ENCODE measurements at places on chromosomes 7 and 10.

DNA sequence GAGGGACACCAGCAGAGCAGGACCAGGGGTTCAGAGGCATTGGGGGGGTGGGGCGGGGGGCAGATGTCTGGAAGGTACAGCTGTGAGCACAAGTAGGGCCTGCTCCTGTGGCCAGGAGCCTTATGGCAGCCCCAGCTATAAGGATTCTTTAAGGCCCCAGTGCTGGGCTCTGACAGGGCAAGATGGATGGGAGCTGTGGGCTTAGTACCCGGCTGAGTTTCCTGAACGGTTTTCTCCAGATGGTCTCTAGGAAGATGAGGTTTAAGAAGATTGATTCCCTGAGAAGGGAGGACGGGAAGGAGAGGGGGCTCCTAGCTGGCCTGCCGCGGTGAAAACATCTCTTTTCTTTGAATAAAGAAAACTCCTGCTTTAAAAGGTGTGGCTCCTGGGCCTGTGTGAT lies 30.1 kb upstream of the COMTD1 start:
- DNase-seq = no peak

GRCh38 chr10:47260505-47261111 lies 39.4 kb upstream of the GDF10 start:
- DNase-seq = no peak

DNA sequence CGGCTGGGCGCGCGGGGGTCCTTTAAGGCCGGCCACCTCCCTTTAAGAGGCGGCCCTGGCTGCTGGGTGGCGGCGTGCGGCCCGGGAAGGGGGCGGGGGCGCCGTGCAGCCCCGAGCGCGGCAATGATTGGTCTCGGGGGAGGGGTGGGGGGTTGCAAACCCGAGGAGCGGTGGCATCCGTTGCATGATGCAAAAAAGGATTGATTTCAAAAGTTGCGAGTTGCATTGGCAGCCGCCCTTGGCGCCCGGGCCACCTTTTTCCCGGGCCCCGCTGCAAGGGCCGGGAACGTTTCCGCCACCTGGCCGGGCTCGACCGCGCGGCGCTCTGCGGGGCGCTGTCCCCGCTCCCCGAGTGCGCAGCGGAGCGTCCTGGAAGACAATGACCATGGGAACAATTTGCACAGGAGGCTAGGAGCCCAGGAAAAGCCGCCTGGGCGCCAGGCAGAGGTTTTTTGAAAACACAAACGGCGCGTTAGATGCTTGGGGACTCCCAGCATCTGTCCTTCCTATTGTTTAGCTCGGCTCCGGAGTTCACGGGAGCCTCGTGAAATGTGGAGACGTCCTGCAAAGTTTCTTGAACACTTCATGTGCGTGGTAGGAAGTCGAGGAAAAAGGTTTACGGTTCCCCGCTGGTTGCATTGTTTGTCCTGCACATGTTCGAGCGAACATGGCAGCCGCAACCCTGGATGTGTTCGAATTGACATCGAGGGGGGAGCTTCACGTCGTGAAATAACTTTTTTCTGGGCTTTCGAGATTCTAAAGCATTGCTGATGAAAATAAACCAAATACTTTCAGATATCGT lies at the start of gene SEPHS1:
SEPHS1 (minus strand) TSS at position 78 of the 802 bp plus-strand sequence. CDS start 3,343 bp downstream, outside the sequence.
- DNase-seq = peak; percentile 83

DNA sequence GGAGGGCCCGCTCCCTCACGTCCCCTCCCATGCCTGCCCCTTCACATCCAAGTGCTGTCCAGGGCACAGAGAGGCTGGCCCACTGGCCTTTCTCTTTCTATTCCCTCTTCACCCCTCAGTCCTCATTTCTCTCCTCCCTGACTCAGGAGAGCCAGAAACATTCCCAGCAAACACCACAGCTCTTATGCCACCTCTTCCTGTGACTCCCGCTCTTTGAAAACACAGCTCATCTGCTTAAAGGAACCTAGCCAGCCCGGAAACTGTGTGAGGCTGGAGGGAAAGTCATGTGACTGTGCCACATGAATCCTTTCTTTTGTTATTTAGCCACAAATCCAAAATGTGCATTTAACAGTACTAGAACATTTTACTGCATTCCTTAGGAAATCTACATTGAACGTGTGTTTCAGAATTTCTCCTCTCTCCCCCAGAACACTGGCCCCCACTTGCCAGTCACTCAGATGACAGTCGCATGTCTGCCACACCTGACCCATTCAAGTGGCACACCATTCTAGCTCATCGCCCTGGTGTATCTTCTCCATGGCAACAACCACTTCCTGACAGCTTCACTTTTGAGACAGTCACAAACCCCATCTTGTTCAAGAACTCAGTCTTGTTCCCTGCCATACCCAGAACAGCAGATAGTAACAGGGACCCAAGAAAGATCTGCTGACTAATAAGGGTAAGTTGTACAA lies 42.8 kb downstream of the GRB10 start:
- peak; percentile 89 for DNase-seq

- no peak for DNase-seq
Measured at GRCh38 chr10:119940487-119940886, 48.0 kb downstream of the SEC23IP start.

DNA sequence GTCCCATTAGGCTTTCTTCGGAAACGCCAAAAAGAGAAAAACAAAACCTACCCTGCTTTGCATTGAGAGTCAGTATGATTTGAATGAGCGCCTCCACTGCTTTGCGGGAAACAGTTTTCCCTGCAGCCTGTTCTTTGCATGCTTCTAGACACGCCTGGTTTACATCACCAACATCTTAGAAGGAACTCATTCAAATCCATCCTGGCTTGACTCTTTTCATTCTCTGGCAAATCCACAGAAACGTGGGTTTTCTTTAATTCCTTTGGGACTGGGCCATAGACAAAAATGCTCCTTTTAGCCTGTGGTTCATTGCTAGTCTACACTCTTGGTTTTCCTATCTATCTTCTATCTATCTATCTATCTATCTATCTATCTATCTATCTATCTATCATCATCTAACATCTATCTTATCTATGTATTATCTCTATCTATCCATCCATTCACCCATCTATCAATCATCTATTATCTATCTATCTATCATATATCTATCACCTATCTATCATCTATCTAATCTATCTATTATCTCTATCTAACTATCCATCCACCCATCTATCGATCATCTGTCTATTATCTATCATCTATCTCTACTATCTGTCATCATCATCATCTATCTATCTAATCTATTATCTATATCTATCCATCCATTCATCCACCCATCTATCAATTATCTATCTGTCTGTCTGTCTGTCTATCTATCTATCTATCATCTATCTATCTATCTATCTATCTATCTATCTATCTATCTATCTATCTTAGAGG lies 68.3 kb downstream of the GATA3 start:
- DNase-seq = no peak

GRCh38 chr10:38209332-38209731 lies 115.2 kb downstream of the ZNF37A start:
- DNase-seq = no peak

- no peak for DNase-seq
Measured at GRCh38 chr7:151729521-151729921, 147.4 kb downstream of the PRKAG2 start.

- no peak for DNase-seq
Measured at GRCh38 chr7:70598976-70599375, 533.0 kb upstream of the GALNT17 start.

DNA sequence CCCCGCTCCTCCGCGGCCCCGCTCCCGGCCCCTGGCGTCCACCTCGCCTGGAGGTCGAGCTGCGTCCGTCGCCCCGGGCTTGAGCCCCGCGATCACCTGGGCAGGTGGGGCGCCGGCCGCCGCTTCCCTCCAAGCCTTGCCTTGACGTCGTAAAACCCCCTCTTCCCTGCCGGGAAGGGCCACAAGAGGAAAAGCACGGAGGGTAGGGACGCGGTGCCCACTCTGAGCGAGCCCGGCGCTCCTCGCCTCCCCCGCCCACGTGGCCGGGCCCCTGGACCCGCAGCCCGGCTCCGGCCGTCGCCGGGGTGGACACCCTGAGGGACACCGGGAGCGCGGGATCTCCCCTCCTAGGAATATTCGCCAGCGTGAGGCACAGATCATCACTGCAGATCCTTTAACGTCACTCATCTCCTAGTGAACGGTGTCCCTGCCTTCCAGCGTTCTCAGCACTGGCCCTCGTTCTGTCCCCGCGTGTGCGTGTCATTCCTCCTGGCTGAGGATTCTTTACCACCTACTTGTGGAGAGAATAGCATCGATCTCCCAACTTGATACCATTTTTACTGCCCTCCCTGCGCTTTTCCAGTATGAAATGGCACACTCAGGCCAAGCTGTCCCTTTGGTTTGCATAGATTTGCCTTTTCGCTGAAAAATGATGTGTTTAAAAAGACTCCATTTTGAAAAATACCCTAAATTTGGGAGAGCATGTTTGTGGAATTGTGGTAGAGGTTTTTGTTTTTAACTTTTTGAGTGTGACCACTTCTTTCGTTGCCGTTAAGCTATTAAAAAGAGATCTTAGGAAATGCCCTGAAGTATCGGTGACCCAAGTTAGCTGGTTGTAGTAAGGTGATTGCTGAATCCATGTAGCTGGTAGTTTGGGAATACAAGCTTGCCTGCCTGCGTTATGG lies 649 bp downstream of the ACTR3B start:
- peak; percentile 21 for DNase-seq

DNA sequence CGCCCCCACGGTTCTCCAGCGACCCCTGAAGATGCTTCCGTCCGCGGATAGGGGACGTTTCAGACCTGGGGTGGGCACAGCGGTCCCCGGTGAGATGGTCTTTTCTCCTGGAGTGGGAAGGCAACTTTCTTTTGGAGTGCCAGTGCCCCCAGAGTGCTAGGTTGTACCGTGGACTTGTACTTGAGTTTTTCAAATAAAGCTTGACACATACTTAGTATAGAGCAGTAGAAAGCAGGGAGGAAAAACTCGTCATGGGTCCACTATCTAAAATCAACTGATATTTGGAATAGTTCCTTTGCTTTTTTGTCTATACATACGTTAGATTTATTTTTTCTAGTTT lies 28.4 kb downstream of the RBM20 start:
- no peak for DNase-seq

DNA sequence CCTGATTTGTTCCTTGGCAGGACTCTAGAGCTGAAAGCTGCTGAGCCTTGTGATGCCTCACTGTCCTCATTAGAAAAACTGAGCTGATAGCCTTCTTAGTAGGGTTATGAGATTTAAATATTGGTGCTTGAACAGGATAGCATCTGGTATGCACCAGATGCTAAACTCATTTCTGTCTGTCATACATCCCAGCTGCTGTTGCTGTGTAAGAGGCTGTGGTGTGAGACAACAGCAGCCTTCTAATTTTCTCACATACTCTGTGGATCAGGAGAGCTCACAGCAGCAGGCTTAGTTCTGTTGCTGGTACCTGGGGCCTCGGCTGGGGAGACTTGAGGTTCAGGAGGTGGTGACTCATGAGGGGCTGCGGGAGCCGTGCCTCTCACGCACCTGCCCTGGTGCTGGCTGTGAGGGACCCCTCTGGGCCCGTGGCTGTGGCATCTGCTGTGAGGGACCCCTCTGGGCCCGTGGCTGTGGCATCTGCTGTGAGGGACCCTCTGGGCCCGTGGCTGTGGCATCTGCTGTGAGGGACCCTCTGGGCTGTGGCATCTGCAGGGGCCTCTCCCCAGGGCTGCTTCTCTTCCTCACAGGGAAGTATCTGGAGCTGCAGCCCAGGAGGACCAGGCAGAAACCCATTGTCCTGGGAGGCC lies 12.5 kb downstream of the DYNC2I1 start:
- no peak for DNase-seq

- DNase-seq = no peak
Measured at GRCh38 chr7:150374026-150374425, 5.1 kb upstream of the ZNF775 start.

- DNase-seq = no peak
Measured at GRCh38 chr7:82051601-82052000, 281.8 kb upstream of the HGF start.

DNA sequence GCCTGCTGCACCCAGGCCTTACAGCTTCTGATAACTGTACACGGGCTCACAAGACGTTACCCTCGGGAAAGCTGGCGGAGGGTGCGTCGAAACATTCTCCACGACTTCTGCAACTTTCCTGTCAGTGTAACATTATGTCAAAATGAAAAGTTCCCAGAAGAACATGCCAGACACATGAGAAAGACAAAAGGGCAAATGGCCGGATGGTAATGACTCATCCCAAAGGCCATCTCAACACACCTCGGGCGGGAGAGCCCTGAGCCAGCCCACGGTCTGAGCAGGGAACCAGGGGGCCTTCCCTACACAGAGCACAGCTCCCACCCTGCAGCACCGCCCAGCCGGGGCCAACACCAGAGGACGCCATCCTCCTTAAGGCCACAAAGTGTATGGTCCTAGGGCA lies 118.7 kb downstream of the MAD1L1 start:
- DNase-seq = no peak

- DNase-seq = no peak
Measured at GRCh38 chr7:113158756-113159155, 40.4 kb upstream of the SMIM30 start.

Measured in CD4-positive, alpha-beta T cell treated with Interleukin-21 for 1 hour (primary cell).